ENCODE measurements at places on chromosomes 12 and 14.

- no peak for DNase-seq
Measured at GRCh38 chr12:122183588-122183940, 641 bp downstream of the LRRC43 start.

- no peak for DNase-seq
Measured at GRCh38 chr14:44896275-44897040, 65.3 kb downstream of the KLHL28 start.

- DNase-seq = no peak
Measured at GRCh38 chr14:29391801-29392200, 535.8 kb downstream of the PRKD1 start.

DNA sequence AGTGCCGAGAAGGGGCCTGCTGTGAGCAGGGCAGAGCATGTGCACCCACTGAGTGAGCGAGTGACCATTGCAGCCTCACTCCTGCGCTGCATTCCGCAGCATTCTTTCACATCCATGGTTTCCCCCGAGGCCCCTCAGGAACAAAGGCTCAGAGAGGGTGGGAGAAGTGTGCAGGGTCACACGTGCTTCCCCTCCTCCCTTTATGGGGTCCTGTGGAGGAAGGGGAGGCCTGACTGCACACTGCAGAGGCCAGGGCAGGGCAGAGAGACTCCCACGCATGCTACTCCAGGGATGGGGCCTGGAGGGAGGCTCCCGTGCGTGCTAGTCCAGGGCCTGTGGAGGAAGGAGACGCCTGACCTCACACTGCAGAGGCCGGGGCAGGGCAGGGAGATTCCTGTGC, 63.2 kb downstream of the DIO3 start:
- no peak for DNase-seq

GRCh38 chr14:103520657-103521437, 1.8 kb downstream of the CKB start:
- peak; percentile 83 for DNase-seq

GRCh38 chr14:101171650-101172049, 268.1 kb upstream of the RTL1 start:
- DNase-seq = no peak

DNA sequence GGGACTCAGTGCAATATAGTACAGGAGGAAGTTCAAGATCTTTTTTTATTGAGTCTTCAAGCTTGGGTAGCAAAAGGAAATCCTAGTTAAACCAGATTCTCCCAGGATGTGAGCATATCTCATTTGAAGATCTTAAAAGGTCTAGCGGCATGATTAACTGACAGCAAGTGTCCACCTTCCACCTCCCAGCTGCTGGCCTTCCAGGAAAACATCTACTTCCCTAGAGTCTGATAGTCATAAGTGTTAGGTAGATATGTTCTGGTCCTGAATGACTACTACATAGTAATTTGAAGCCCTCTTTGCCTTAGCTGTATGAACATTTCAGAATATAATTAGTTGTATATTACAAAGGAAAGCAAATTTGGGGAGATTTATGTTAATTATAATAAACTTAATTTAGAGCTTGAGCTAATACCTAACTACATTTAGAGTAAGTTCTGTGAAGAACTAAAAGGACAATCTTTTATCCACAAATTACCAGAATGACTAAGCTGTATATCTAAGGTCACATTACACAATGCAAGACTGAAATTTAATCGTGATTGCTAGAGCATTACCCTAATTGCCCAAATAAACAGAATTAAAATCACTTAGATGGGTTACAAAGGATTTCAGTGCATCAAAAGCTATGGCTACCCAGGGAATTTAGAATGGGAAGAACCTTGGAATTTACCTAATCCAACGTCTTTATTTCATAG, 9.9 kb downstream of the LGR5 start:
- DNase-seq = no peak

GRCh38 chr14:94536836-94537235, 24.4 kb upstream of the SERPINA4 start:
- no peak for DNase-seq

GRCh38 chr12:57834086-57834876, 12.2 kb downstream of the CTDSP2 start:
- no peak for DNase-seq

- no peak for DNase-seq
Measured at GRCh38 chr14:48536318-48536717, 860.9 kb upstream of the MDGA2 start.

- no peak for DNase-seq
Measured at GRCh38 chr14:28830115-28830534, 63.5 kb downstream of the FOXG1 start.

- DNase-seq = no peak
Measured at GRCh38 chr12:91588874-91589454, 406.3 kb upstream of the DCN start.
